ENCODE measurements at places on chromosomes 13 and 19.

DNA sequence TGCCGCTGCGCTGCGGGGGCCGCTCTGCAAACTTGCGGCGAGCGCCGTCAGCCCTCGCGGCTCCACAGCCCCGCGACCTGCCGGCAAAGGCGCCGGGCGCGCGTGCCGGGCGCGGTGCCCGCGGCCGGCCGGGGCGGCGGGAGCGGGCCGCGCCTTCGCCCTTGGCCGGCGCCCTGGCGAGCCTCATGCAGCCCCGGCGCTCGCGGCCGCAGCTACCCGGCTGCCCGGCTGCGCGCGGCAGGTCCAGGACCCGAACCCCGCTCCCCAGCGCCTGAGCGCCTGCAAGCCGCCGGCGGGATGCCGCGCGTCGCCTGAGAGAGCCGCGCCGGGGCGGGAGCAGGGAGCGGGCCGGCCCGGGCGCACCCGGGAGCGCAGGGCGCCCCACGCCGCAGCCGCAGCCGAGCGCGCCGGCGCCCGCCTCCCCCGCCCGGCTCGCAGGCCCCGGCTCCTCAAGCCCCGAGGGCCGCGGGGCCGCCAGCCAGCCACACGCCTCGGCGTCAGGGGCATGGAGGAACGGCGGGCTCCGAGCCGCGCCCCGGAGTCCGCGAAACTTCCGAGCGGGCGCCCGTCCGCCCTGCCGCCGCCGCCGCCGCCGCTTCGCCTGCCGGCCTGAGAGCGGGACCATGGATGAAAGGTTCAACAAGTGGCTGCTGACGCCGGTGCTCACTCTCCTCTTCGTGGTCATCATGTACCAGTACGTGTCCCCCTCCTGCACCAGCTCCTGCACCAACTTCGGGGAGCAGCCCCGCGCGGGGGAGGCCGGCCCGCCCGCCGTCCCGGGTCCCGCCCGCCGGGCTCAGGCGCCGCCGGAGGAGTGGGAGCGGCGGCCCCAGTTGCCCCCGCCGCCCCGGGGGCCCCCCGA is 564 bp downstream of the HS6ST3 start:
- DNase-seq = no peak

- DNase-seq = no peak
These were observed 23.4 kb downstream of the SIPA1L3 start for GRCh38 chr19:37930416-37930815.

DNA sequence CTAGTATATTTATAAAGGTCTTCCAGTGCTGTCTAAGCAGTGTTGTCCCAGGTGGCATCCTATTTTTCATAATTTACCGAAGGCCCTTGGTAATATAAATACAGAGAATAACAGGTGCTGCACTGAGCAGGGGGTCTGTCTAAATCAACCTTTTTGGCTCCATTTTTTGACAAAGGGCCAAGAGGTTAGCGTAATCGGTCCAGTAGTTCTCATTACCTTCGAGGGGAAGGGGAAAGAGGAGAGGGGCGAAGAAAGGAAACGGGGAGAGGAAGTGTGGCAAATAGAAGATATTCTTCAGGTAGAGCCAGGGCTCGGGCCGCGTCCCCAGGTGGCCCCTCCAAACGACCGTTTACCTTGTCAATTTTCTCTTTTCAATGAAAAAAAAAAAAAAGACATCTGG is 749 bp upstream of the PAN3 start:
- DNase-seq = no peak

DNA sequence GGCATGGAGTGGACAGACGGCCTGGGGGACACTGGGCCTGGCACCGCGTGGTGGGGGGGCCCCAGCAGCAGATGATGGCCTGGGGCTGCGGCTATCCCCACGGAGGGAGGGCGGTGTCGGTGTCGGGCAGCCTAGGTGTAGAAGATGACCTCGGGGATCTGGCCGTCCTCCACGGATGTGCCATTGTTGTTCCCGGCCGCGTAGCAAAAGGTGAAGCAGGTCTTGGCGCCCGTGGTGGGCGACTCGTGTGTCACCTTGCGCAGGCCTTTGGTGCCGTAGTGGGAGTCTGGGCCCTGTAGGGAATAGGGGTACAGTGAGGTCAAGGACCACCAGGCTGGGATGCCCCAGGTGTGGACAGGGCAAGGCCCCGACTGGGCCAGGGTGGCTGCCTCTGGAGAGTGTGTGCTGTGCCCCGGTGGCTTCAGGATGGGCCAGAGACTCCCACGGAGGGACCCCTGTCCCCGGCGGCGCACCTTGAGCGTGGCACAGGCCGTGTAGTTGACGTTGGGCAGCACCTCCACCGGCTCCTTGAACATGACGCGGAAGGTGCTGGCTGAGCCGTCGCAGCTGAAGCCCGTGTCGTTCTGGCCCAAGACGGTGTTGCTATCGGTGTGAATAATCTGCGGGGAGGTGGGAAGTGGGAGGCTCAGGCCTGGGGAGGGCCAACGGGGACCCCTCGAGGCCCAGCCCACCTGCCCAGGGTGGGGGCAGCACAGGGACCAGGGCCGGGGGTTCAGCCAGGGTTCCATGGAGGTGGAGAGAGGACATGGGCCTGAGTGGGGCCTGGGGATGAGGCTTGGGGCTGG is 29.0 kb downstream of the BTBD2 start:
- no peak for DNase-seq

GRCh38 chr13:45280751-45281634 is 60.0 kb downstream of the TPT1 start:
- no peak for DNase-seq

DNA sequence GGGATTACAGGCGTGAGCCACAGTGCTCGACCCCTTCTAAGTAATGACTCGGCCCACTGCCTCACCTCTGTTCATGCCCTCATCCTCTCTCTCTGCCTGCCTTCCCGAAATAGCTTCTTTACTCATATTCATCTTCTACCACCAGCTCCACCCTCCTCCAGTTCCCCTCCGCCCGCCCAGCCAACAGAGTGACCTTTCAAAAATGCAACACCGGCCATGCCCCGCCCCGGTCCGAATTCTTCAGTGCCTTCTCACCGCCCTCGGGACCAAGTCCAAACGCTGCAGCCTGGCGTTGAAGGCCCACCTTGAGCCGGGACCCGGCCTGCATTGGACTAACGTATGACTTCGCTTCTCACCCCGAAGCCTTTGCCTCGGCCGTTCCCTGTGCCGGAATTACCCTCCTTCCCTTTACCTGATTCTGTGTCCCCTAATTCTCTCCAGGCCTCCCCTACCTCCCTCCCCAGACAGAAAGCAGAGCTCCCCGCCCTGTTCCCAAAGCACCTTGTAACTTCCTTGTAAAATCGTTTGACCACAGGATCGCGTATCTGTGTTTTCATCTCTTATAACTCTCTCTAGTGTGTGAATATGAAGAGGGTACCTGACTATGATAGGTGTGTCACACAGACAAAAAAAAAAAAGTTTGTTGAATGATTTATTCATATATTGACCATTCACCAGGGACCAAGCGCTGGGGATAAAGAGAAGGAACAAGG is 8.1 kb upstream of the MUC16 start:
- DNase-seq = no peak

DNA sequence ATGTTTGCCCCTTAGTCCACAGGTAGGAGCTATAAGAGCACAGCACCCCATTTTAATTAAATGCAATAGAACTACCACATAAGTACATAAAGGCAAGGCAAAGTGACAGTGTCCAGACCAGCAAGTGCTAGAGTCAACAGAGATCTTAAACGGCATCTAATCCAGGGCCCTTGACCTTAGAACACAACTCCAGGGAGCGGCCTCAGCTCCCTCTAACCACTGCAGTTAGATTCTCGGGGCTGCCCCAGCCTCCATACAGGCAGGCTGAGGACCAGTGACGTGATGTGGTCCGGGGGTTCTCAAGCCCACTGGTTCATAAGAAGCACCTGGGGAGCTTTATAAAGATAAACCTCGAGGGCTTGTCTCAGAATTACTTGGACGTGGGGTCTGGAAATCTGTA is 10.0 kb upstream of the ATP12A start:
- DNase-seq = no peak

DNA sequence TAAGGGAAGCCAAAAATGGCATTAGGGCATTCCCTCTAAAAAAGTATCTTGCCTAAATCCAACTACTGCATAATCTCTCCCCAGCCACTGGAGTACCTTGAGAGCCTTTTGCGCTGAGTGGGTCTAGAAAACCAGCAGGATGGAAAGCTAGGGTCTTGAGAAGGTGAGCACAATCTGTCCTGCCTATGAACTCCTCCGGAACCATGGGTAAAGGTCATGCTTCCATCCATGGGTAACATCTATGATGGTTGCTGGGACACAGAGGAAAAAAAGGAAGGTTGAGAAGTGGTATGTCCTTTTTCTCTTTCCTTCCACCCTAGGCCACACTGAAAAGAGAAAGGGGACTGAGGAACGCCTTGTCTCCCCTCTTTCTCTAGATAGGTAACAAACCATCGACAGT is 52.4 kb downstream of the ZNF676 start:
- no peak for DNase-seq

GRCh38 chr19:952049-952679 is 26.3 kb downstream of the ARID3A start:
- no peak for DNase-seq

- no peak for DNase-seq
These were observed 6.2 kb upstream of the USP12 start for GRCh38 chr13:27177852-27178251.

DNA sequence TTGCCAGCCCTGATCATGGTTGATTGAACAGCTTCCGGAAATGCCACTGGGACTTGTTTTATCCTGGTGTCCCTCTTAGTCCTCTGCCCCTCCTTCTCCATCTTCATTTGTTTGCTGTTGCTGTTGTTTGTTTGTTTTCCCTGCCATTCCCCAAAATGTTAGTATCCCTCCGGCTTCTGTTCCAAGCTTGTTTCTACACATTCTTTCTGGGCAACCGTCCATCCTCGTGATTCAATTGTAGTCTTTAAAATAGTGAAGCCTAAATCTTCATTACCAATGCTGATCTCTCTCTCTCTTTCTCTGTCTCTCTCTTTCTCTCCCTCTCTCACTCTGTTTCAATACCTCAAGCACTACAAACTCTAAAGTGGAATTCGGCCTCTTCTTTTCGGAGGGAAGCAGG is 649.3 kb upstream of the ARGLU1 start:
- DNase-seq = no peak

DNA sequence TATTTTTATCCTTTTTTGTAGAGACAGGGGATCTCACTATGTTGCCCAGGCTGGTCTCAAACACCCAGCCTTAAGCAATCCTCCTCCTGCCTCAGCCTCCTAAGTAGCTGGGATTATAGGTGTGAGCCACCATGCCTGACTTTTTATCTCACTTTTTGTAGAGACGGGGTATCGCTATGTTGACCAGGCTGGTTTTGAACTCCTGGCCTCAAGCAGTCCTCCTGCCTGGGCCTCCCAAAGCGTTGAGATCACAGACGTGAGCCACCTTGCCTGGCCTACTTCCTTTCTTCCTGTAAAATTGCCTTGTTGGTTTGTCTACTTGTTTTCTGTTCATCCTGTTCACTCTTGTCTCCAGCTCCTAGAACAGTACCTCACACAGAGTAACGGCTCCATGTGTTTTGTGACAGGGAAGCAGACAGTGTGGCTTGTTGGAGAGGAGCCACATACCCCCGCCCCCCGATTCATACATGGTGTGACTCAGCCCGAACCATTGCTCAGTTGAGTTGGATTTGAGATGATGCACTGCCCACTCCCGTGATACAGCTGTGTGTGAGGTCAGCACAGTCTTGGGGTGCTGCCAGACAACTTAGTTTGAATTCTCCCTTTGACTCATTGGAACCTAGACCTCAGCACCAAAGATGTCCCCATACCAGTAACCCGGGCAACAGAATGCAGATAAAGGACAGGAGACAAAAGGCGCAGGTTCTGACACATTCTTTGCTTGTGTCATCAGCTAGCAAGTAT is 34.2 kb downstream of the GPR42 start:
- DNase-seq = no peak

DNA sequence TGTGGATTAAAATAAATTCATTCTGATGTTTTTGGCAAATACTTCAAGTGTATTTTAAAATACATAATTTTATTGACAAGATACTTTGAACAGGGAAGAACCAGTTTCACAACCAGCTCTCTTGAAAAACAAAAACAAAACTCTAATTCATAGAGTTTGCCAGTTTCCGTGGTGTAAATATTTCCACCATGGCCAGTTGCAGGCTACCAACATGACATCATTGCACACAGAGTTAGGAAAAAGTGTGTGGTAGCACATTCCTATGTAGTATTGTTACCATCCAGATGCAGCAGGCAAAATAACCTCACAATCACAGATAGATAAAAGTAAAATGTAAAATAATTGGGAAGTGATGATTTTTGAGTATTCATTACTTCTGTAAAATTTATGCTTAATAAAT is 7.7 kb upstream of the RNF113B start:
- no peak for DNase-seq

GRCh38 chr13:106151056-106151699 is 384.3 kb downstream of the EFNB2 start:
- DNase-seq = no peak

- no peak for DNase-seq
These were observed 117.6 kb upstream of the SOX1 start for GRCh38 chr13:111949311-111949710.

- DNase-seq = no peak
These were observed 5.4 kb downstream of the PNPLA6 start for GRCh38 chr19:7540761-7541474.

DNA sequence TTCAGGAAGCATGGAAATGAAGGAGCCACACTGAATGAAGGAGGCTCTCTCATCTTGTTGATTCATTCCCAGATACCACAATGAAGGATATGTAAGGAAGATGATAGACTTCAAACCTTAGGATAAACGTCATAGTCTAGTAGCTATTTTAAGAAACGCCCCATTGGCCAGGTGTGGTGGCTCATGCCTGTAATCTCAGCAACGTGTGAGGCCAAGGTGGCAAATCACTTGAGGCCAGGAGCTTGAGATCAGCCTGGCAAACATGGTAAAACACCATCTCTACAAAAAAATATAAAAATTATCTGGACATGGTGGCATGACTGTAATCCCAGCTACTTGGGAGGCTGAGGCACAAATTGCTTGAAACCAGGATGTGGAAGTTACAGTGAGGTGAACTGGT is 17.1 kb upstream of the ZNF841 start:
- DNase-seq = no peak
